Upper lobe of right lung (tissue), 1 donor: ENCODE measurements at places on chromosomes 16 and 17.

- H3K4me3 ChIP-seq = no peak overlapping the region
- peaks cover 3% of the 10 kb centered on the region for H3K4me1 ChIP-seq
- no peaks in the 10 kb centered on the region for H3K36me3 ChIP-seq
- no peak overlapping the region for H3K27ac ChIP-seq
Measured at GRCh38 chr17:37373530-37374159, 2.1 kb upstream of the C17orf78 start.

- no peak overlapping the region for H3K4me3 ChIP-seq
- DNase-seq = peak; percentile 20
- no peaks in the 10 kb centered on the region for H3K27me3 ChIP-seq
- no peaks in the 10 kb centered on the region for H3K4me1 ChIP-seq
- H3K36me3 ChIP-seq = peaks cover 7% of the 10 kb centered on the region
Measured at GRCh38 chr16:3607161-3607560, 4.2 kb downstream of the SLX4 start.

DNA sequence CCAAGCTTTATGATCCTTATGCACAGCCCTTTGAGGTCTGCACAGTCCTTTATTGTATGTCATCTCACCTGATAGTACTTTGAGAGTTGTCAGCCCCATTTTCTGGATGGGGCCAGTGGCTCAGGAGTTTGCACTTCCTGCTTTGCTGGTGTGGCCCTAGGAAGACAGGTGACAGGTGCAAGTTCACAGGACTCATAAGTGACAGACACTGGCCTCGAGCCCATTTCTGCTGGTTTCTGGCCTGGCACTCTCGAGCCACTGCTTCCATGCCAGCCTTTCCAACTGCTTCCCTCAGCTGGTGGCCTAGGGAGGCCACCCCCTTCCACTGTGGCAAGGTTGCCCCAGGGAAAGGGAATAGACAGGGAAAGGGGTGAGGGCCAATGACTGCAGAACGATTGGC, 84.4 kb upstream of the CCL1 start:
- H3K4me1 ChIP-seq = no peaks in the 10 kb centered on the region
- no peaks in the 10 kb centered on the region for H3K36me3 ChIP-seq
- no peak overlapping the region for H3K4me3 ChIP-seq
- H3K27me3 ChIP-seq = peaks cover 14% of the 10 kb centered on the region

- H3K36me3 ChIP-seq = no peaks in the 10 kb centered on the region
- peaks cover 14% of the 10 kb centered on the region for H3K4me1 ChIP-seq
- peak overlapping the region; percentile 94 for H3K4me3 ChIP-seq
Measured at GRCh38 chr17:4262703-4263102, 1.1 kb downstream of the ANKFY1 start.

- H3K36me3 ChIP-seq = no peaks in the 10 kb centered on the region
- no peak for DNase-seq
- no peak overlapping the region for H3K27ac ChIP-seq
- no peak overlapping the region for H3K4me3 ChIP-seq
- peaks cover 14% of the 10 kb centered on the region for H3K27me3 ChIP-seq
Measured at GRCh38 chr17:36889770-36890349, 47.4 kb upstream of the LHX1 start.

DNA sequence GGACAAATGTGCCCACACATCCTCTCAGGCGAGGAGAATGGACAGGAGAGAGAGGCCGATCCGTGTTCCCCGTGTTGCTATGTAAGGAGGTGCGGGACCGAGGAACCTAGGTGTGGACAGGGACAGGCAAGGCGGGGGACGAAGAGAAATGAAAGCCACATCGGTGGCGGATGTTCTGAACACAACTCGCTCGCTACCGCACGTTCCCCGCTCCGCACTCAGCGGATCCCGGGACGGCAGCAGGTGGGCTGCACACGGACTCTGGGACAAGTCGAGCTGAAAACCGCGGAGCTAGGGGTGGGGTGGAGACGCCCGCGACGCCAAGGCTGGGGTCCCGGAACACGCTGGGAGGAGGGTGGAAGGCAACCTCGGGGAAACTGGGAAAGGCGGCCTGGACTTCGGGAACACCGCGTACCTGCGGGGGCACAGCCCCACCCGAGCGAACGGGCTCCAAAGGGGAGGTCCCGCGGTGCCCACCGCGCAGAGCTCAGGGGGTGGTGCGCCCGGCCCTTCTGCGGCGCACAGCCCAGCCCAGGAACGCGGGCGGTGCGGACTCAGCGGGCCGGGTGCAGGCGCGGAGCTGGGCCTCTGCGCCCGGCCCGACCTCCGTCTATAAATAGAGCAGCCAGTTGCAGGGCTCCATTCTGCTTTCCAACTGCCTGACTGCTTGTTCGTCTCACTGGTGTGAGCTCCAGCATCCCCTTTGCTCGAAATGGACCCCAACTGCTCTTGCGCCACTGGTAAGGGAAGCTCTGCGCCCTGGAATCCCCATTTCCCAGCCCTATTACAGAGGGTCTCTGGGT, at the start of gene MT1E:
Gene MT1E (plus strand): TSS at position 642 of the 803 bp plus-strand sequence. CDS start 71 bp downstream, at position 713.
- H3K27ac ChIP-seq = peak within 1 kb of the TSS; percentile 93
- peaks cover 6% of the 10 kb centered on the region for H3K4me1 ChIP-seq
- H3K4me3 ChIP-seq = peak within 1 kb of the TSS; percentile 70
- H3K36me3 ChIP-seq = no peaks in the 10 kb centered on the region
- peak; percentile 92 for DNase-seq
- no peaks in the 10 kb centered on the region for H3K27me3 ChIP-seq

DNA sequence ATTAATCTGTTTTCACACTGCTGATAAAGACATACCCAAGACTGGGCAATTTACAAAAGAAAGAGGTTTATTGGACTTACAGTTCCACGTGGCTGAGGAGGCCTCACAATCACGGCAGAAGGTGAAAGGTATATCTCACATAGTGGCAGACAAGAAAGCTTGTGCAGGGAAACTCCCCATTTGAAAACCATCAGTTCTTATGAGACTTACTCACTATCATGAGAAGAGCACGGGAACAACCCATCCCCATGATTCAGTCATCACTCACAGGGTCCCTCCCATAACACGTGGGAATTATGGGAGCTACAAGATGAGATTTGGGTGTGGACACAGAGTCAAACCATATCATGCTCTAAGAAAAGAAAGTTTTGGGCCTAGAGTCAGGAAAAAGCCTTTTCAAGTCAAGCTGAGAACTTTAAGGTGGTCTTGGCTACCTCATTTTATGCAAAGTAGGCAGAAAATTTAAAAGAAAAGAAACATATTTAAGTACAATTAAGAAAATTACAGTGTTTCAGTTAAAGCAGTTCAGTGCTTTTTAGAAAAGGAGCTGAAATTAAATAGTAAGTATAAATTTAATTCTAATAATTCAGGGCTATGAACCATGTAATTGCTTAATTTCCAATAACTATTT, 24.9 kb upstream of the CRYM start:
- H3K36me3 ChIP-seq = no peaks in the 10 kb centered on the region
- DNase-seq = no peak
- H3K27ac ChIP-seq = no peak overlapping the region

DNA sequence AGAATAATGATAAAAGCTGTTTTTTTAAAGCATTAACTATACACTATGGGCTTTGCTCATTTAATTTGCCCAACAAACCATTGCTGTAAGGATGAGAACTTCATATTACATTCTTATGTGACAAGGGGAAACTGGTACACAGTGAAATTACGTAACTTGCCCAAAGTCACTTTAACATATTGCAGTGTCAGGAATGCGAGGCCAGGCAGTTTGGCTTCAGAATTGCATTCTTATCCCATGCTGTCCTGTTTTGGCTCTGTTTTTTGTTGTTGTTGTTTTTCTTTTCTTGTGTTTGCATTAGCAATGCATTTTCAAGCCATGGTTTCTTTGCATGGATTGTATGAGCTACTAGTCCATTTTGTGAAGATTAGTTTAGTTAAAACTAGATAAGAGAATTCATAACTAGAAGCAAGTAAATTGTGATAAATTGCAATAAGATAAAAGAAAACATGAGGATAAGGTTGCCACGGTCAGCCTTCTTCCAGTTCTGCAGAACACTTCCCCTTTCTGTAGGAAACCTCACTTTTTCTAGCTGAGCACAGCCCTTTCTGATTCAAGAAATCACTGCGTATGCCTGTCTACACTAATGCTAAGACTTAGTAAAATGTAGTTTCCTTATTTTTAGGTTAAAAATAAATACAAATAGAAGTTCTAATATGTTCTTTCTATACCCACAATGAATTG, 221.3 kb upstream of the KCNJ16 start:
- DNase-seq = no peak
- peaks cover 3% of the 10 kb centered on the region for H3K4me1 ChIP-seq
- H3K27ac ChIP-seq = peak overlapping the region; percentile 43

DNA sequence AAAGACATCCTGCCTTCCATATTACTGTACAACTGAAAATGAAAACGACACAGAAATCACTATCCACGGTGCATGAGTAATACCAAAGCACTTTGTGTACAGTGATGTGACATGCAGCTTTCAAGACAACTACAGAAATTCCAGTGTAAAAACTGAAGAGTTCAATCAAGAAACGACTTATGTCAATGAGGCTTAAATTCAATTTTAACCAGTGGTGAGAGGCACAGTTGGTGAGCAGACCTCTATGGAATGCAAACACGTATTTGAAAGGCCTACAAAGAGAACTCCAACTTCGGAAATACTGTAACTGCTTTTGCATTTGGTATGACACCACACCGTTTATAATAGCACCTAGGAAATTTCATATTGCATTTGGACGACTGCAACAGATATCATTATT, 87.6 kb downstream of the USP31 start:
- no peak for DNase-seq
- H3K4me3 ChIP-seq = no peak overlapping the region
- H3K4me1 ChIP-seq = no peaks in the 10 kb centered on the region
- peaks cover 1% of the 10 kb centered on the region for H3K36me3 ChIP-seq
- H3K27me3 ChIP-seq = peaks cover 6% of the 10 kb centered on the region
- H3K27ac ChIP-seq = no peak overlapping the region

DNA sequence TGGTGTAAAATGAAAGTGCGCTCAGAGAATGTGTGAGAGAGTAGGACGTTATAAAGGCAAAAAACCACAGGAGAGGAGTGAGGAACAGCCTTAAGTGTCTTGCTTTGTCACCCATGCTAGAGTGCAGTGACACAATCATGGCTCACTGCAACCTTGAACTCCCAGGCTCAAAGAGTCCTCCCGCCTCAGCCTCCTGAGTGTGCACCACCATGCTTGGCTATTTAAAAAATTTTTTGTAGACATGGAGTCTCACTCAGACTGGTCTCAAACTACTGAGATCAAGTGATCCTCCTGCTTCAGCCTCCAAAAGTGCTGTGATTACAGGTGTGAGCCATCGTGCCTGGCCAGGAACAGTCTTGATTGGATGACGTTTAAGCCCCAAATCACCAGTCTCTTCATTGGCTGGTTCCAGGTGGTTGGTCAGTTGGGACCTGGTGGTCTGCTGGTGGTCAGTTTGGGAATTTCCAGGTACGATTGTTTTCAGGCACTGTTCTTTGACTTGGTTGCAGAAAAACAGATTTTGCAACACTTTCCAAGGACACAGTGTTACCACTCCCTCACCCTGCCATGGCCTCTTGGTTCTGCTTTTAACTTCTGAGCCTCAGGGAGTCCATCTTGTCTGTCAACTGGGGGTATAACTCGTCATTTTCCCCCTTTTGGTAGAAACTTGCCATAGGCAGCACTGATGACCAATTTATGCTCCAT, 21.2 kb downstream of the DHODH start:
- DNase-seq = no peak
- H3K27me3 ChIP-seq = no peaks in the 10 kb centered on the region
- no peak overlapping the region for H3K27ac ChIP-seq
- no peaks in the 10 kb centered on the region for H3K4me1 ChIP-seq

- no peak for DNase-seq
- no peak overlapping the region for H3K4me3 ChIP-seq
- H3K4me1 ChIP-seq = no peaks in the 10 kb centered on the region
- H3K27ac ChIP-seq = no peak overlapping the region
- peaks cover 4% of the 10 kb centered on the region for H3K27me3 ChIP-seq
Measured at GRCh38 chr17:6346986-6347385, 87.9 kb downstream of the AIPL1 start.

DNA sequence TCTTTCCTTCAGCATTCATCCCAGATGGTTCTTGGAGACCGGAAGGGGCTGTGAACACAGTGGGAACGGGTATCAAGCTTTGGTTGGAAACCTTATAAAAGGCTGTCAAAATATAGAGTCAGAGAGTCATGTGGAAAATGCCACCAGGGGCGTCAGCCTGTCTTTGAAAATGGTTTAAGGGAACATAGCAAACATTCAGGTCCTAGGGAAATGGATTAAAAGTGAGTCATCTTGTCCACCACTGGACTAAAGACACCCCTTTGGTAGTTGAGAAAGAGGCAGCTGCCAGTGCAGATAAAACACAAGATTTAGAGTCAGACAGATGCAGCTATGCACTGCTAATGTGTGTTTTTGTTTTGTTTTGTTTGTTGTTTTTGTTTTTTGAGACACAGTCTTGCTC, 47.8 kb upstream of the BCO1 start:
- no peak overlapping the region for H3K27ac ChIP-seq
- H3K4me1 ChIP-seq = no peaks in the 10 kb centered on the region
- no peak overlapping the region for H3K4me3 ChIP-seq
- H3K27me3 ChIP-seq = no peaks in the 10 kb centered on the region
- DNase-seq = no peak

DNA sequence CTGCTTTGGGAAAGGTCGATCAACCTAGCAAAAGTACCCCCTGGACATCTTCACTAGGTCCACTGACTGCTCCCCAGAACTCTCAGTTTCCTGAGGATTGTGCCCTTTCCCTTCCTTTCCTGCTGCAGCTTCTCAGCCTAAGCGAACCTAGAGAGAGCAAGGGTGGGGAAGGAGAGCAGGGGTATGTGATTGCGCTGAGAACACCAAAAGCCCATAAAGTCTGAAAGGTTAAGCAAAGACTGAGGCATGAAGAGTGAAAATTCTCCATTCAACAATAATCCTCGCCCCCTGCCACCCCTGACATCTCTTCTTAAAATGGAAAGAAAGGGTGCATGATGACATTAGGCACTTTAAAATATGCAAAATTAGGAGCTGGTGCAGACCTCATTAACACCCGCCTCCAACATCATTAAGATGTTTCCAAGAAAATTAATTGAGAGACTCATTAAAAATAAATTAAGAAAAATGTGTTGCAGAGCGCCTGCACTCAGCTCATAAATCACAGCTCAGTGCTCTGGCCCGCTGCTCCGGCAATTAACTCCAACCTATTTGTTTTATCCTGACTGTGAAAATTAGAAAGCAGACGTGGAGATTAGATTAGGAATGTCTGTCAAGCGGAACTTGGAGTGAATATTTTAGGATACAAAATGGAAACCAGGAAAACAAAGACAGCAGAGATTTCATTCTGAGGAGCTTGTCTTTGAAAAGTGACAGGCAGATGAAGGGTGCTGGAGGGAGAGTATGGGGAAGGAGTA, 49.1 kb upstream of the PMFBP1 start:
- no peak overlapping the region for H3K27ac ChIP-seq
- H3K36me3 ChIP-seq = no peaks in the 10 kb centered on the region
- no peak for DNase-seq
- no peaks in the 10 kb centered on the region for H3K27me3 ChIP-seq

GRCh38 chr16:4846503-4846900, 586 bp downstream of the GLYR1 start:
- no peaks in the 10 kb centered on the region for H3K27me3 ChIP-seq
- H3K36me3 ChIP-seq = peaks cover 44% of the 10 kb centered on the region
- H3K4me1 ChIP-seq = peaks cover 44% of the 10 kb centered on the region
- peak overlapping the region; percentile 95 for H3K27ac ChIP-seq
- peak; percentile 81 for DNase-seq
- H3K4me3 ChIP-seq = peak overlapping the region; percentile 79

GRCh38 chr16:56225017-56225742, 33.9 kb downstream of the GNAO1 start:
- no peaks in the 10 kb centered on the region for H3K36me3 ChIP-seq
- no peak overlapping the region for H3K4me3 ChIP-seq

GRCh38 chr17:44379887-44380286, 9.6 kb downstream of the ITGA2B start:
- H3K36me3 ChIP-seq = no peaks in the 10 kb centered on the region
- H3K27me3 ChIP-seq = no peaks in the 10 kb centered on the region
- no peak overlapping the region for H3K27ac ChIP-seq
- no peak overlapping the region for H3K4me3 ChIP-seq

- no peaks in the 10 kb centered on the region for H3K27me3 ChIP-seq
- H3K36me3 ChIP-seq = no peaks in the 10 kb centered on the region
- H3K4me1 ChIP-seq = no peaks in the 10 kb centered on the region
- no peak overlapping the region for H3K4me3 ChIP-seq
- no peak overlapping the region for H3K27ac ChIP-seq
Measured at GRCh38 chr17:55641676-55642081, 81.0 kb downstream of the TMEM100 start.
